ENCODE measurements at places on chromosomes 12 and 14.
A peak's percentile ranks its signal among the peaks of the same experiment; 100 is the strongest.

DNA sequence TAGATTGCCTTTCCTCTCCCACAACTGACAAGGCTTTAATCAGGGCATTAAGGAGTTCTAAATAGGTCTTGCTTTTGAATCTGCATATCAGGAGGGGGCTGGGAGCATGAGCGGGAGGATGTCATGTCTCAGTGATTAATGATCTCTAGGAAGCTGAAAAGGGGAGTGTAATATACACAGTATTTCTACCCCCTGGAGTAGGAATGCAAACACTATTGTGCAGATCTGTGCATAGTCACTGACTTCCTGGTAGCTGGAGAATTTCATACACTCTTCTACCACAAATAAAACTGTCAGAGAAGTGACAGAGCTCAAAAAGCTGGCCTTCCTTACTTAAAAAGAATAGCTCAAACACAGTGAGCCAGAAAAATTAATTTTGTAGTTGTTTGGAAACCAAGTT lies 65.8 kb downstream of the RIC8B start:
- DNase-seq = no peak

GRCh38 chr14:96030108-96030760 lies 8.9 kb upstream of the C14orf132 start:
- no peak for DNase-seq

GRCh38 chr12:83630526-83630925 lies 943.8 kb downstream of the TMTC2 start:
- DNase-seq = no peak

GRCh38 chr14:65000898-65001591 lies 14.3 kb downstream of the FNTB start:
- no peak for DNase-seq

GRCh38 chr14:100325231-100325632 lies 2.1 kb downstream of the SLC25A47 start:
- DNase-seq = no peak

GRCh38 chr12:88111074-88111652 lies 30.7 kb downstream of the CEP290 start:
- no peak for DNase-seq

GRCh38 chr14:102694530-102695166 lies 82.6 kb upstream of the TRAF3 start:
- DNase-seq = peak; percentile 40

DNA sequence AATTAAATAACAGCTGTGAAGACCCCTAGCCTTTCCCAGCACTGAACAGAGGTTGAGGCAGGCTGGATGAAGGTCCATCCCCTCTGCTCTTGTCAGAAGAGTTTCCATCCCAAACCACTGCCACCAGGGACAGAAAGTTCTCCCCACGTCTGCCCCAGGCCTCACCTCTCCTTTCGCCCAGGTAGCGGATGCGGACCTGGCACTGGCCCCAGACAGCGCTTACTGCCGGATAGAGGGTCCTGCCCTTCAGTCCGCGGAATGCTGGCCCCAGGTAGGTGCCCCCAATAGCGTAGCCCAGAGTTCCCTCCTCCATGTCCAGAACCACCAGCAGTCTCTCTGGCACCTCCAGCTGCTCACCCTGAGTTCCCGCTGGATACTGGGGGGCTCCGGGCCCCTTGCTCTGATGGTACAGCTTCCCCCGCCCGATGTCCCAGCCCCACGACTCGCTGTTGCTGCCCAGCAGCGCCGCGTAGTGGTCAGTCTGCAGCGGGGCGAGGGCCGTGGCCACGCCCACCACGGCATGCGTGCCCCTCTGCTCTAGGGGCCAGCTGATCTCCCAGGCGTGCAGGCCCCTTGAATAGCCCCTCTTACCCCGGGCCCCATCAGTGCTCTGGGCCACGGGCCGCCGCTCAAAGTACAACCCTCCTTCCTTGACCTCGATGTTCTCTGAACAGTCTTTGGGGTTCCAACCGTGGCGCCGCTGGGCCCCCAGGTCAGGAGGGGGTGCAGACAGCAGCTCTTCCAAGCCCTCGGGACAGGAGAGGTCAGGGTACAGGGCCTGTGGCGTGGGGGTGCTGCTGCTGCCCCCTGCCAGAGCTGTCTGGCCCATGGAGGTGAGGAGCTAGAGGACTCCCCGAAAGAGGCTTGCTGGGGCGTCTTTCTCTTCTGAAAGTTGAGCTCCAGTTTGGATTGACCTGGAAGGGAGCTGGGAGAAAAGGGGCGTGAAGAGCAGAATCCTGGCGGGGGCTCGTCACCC lies 742 bp downstream of the SPSB2 start:
- peak; percentile 82 for DNase-seq

Data from CD4-positive, alpha-beta T cell treated with Interferon gamma for 1 hour (primary cell).